ENCODE measurements at places on chromosomes 3 and 15.

- DNase-seq = no peak
These were observed 24.8 kb downstream of the CCDC80 start for GRCh38 chr3:112615989-112616731.

DNA sequence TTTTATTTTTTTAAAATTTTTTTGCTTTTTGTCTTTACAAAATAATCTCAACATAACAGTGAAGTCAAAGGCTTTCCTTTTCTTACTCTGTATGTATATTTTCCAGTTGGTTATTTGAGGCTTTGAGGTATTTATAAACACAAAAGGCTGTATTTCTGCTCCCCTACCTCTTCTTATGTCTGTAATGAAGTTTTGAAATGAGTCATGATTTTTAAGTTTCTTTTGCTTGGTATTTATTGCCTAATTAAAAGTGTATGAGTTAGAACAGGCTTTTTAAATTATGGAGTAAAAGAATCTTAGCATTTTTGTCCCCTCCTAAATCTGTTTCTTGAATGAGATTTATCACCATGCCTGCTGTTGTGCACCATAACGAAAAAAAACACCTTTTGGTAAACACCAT, 66.0 kb downstream of the DCUN1D1 start:
- DNase-seq = no peak

DNA sequence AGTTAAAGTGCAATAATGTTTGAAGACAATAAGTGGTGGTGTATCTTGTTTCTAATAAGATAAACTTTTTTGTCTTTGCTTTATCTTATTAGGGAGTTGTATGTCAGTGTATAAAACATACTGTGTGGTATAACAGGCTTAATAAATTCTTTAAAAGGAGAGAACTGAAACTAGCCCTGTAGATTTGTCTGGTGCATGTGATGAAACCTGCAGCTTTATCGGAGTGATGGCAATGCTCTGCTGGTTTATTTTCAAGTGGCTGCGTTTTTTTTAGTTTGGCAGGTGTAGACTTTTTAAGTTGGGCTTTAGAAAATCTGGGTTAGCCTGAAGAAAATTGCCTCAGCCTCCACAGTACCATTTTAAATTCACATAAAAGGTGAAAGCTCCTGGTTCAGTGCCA, 2.7 kb downstream of the RPL15 start:
- DNase-seq = no peak

DNA sequence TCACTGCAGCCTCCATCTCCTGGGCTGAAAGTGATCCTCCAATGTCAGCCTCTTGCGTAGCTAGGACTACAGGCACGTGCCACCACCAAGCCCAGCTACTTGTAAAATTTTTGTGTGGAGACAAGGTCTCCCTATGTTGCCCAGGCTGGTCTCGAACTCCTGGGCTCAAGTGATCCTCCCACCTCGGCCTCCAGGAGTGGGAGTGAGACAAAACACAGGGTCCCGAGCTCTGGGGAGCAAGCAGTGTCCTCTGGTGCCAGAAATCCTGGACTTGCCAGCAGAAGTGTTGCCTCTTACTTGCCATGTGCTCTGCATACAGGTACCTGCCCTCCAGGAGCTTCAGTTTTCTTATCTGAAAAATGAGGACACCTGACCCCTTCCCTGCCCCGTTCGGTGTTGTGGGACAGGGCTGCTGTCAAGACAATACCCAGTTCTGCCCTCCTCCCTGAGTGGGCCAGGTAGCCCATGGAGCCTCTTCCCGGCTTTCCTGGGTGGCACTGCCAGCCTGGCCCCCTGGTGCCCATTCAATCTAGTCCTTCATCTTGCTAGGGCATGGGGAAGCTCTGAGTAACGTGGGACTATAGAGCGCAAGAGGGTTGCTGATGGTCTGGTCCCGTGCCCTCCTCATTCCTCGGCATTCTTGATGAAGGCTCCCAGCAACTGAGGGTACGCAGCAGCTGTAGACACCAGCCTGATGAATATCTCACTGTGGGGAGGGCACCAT, 164.6 kb downstream of the GOLGA6L4 start:
- no peak for DNase-seq

DNA sequence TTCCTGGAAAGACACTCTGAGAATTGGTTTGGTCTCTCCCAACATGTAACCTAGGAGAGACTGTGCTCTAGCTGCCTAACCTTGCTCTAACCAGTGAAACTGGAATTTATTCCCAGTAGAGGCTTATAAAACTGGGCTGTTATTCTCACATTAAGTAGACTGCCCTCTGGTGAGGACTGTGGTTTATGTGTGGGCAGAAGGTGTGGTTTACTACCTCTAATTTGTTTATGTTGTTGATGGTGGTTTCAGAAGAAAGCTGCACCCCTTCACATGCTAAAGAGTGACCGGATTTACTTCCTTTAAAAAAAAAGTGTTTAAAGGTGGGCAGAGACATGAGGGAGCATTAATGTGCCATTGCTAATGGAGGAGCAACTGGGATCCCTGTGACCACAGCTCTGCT, 273.2 kb downstream of the MECOM start:
- DNase-seq = no peak

DNA sequence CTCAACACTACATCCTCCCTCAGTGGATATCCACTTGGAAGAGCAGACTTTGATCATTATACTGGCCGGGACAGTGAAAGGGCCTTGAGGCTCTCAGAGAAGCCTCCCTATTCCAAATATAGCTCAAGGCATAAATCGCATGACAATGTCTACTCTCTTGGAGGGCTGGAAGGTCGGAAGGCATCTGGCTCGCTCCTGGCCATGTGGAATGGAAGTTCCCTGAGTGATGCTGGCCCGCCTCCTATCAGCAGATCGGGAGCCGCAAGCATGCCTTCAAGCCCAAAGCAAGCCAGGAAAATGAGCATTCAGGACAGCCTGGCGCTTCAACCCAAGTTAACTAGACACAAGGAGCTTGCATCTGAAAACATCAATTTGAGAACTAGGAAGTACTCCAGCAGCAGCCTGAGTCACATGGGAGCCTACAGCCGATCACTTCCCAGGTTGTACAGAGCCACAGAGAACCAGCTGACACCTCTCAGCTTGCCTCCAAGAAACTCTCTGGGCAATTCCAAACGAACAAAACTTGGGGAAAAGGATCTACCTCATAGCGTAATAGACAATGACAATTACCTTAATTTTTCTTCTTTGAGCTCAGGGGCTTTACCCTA, 25.4 kb downstream of the PHLDB2 start:
- no peak for DNase-seq

GRCh38 chr15:35123743-35124142, 38.6 kb upstream of the NANOGP8 start:
- DNase-seq = no peak

- DNase-seq = no peak
These were observed 68.8 kb downstream of the ZNF385D start for GRCh38 chr3:21682206-21682605.

GRCh38 chr15:30929064-30929669, 25.5 kb downstream of the FAN1 start:
- DNase-seq = no peak

GRCh38 chr3:127986803-127987202, 65.4 kb upstream of the SEC61A1 start:
- DNase-seq = no peak

- DNase-seq = no peak
These were observed 116.1 kb upstream of the SLC7A14 start for GRCh38 chr3:170701696-170702678.

- DNase-seq = no peak
These were observed 812 bp downstream of the P4HTM start for GRCh38 chr3:48990636-48991469.

- DNase-seq = no peak
These were observed 502.2 kb downstream of the PDCD6IP start for GRCh38 chr3:34300621-34301020.

DNA sequence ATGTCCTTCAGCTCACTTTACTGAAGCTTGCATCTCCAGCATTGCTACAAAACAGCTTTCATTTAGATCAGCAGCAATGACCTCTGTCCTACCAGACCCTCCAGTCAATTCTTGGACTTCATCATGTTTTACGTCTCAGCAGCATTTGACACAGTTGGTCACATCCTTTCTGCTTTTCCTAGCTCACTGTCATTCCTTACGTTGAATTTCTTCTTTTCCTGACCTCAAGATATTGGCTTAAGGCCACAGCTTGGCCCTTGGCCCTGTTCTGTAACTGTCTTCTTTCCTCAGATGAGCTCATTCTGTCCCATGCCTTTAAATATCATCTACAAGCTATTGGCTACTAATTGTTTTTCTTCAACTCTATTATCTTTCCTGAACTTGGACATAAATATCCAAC, 576.2 kb upstream of the KCNMB2 start:
- no peak for DNase-seq

GRCh38 chr3:84547207-84547606, 411.6 kb upstream of the CADM2 start:
- no peak for DNase-seq

GRCh38 chr3:106962993-106963392, 414.2 kb upstream of the CCDC54 start:
- DNase-seq = no peak

DNA sequence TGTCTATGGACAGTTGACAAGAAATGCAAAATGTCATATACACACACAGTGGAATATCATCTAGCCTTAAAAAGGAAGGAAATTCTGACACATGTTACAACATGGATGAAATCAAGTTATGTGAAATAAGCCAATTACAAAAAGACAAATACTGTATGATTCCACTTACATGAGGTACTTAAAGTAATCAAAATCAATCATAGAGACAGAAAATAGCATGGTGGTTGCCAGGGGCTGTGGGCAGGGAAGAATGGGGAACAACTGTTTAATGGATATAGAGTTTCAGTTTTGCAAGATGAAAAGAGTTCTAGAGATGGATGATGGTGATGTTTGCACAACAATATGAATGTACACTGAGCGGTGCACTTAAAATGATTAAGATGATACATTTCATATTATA, 613.8 kb upstream of the ZNF385D start:
- DNase-seq = no peak

DNA sequence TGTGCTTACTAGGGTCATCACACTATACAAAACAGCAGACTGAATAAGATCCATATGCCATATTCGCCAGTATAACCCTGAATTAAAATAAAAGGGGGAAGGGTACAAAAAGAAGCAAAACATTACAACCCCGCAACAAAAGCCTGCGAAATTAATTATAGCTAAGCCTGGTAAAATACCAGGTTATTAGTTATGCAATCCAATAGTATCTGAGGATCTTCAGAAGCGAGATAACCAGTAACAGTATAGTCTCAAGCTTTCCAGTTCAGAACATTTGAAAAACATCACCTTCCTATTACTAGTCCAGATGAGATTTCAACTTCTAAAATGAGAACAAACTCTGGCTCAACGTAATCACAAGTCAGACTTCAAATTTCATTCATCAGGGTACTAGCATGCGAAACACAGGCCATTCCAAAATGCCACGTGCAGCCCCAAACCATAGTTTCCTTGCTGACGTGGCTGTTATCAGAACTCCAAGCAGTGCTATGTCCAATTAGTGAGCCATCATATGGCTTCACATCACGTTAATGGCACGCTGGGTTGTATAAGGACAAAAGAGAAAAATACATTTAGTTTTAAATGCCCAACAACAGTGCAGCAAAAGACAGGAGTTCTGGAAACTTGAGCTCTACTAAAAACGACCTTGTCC, 1.1 kb downstream of the SSR3 start:
- DNase-seq = no peak

GRCh38 chr3:100613721-100614390, 4.5 kb downstream of the ADGRG7 start:
- no peak for DNase-seq

DNA sequence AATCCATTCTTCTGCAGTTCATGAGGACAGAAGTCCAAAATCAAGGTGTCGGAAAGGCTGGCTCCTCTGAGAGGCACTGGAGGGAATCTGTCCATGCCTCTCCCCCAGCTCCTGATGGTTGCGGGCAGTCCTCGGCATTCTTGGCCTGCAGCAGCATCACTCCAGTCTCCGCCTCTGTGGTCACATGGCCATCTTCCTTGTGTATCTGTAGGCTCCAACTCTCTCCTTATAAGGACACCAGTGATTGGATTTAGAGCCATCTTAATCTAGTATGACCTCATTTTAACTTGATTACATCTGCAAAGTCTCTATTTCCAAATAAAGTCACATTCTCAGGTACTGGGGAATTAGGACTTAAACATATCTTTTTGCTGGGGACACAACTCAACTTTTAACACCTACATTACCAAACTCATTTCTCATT, 56.0 kb upstream of the FLNB start:
- no peak for DNase-seq

- DNase-seq = peak; percentile 74
These were observed 39.3 kb upstream of the TRA2B start for GRCh38 chr3:185976977-185977678.

GRCh38 chr3:165852191-165852590, 15.0 kb upstream of the BCHE start:
- no peak for DNase-seq

DNA sequence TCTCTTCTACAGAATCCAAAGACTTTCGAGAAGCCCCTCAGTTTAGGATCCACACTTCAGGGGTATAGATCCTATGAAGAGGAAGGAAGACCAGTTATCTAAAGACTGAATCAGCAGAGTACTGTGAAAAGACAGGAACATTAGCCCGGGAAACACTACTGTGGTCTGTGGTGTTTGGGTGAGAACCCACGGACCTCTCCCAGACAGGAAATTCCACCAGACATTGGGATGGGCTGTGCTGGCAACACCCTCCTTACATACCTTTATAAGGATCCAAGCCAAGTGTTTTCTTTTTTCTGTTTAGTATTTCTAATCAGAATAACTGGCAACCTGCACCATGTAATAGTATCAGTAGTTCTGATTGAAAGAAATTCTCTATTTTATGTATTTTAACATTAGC, 14.1 kb downstream of the TMEM207 start:
- no peak for DNase-seq

GRCh38 chr3:167885277-167885676, 149.8 kb downstream of the SERPINI1 start:
- no peak for DNase-seq

GRCh38 chr3:57981483-57982087, 26.6 kb upstream of the FLNB start:
- DNase-seq = no peak

GRCh38 chr15:27077790-27078189, 106.8 kb downstream of the GABRG3 start:
- DNase-seq = no peak

- no peak for DNase-seq
These were observed 32.2 kb downstream of the SLC41A3 start for GRCh38 chr3:126051741-126052140.

- DNase-seq = no peak
These were observed 71.8 kb upstream of the NDN start for GRCh38 chr15:23758891-23759290.

DNA sequence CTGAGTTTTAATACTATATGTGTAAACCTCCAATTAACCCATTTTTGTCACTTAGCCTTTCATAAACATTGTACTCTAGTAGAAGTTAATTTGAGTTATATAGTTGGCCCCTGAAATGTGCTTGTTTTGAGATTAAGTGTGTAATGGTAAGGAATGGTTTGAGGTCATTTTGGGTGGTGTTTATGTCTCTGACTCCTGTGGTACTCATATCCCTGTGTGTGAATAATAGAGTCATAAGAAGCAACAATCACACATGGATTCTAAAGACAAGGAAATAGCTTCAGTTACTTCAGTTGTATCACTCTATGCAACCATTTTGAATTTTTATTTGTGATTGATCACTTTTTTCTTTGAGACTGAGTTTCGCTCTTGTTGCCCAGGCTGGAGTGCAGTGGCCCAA, 408.5 kb downstream of the MFSD1 start:
- DNase-seq = no peak

GRCh38 chr15:24945711-24946110, 9.1 kb upstream of the SNRPN start:
- no peak for DNase-seq

- no peak for DNase-seq
These were observed 722.3 kb upstream of the LMCD1 start for GRCh38 chr3:7779331-7779730.

- DNase-seq = no peak
These were observed 63.2 kb upstream of the NEDD4 start for GRCh38 chr15:56056626-56057025.

All from central memory CD8-positive, alpha-beta T cell (primary cell).